ENCODE measurements at places on chromosomes 4 and X.

DNA sequence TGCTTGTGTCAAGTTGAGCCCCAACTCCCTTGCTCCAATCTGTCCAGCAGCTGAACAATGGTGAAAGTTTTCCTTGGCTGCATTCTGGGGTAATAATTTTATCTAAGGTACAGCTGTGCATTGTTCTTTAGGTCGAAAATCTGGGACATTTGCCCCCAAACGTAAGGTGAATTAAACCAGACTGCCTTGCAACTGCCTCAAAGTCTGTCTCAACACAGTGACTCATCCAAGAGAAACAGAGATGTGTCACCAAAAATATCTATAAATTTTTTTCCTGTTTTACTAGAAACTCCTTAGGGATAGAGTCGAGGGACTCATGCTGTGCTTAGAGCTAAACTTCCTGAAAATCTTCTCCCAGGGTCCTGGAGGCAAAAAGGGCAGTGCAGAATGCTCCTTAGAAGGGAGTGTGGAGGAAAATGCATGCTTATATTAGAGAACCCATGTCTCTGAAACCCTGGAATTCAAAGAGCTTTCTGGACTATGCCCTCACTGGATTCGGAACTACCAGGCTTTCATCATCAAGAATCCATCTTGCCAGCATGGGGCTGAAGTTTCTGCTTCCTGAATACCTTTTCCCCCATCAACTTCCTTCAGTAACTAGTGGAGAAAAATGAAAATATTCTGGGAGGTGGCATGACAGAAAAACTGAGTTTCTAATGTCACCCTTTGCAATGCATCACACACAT is 115.7 kb downstream of the PALLD start:
- no peak for DNase-seq

GRCh38 chr4:180947425-180947824 is 1295.8 kb upstream of the TENM3 start:
- DNase-seq: no peak

- DNase-seq: no peak
Observed at GRCh38 chr4:175339100-175339707, 421.0 kb downstream of the ADAM29 start.

DNA sequence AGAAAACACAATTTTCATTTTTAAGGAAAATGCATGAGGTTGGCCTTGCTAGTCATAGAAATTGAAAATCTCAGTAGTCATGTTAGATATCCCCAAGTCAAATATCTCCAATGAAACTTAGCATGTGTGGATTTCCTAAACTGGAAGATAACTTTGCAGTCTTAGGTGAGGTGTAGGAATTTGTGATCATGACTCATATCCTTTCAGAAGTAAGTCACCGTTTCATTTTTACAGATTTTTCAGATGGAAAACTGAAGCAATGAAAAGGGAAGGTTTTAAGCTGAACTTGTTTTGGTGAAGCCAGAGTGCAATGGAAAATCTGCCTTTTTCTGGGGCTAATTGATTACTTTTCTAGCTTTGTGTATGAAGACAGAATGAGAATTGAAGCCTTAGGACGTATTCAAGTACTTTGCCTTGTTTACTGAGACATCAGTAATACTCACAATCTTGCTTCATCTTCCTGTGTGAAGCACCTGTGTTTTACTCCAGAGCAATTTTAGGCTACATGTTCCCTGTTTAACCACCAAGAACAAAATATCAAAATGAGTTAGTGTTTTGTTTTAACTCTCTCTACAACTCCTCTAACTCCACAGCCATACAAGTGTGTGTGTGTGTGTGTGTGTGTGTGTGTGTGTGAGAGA is 1662.8 kb upstream of the ADGRL3 start:
- DNase-seq: no peak

DNA sequence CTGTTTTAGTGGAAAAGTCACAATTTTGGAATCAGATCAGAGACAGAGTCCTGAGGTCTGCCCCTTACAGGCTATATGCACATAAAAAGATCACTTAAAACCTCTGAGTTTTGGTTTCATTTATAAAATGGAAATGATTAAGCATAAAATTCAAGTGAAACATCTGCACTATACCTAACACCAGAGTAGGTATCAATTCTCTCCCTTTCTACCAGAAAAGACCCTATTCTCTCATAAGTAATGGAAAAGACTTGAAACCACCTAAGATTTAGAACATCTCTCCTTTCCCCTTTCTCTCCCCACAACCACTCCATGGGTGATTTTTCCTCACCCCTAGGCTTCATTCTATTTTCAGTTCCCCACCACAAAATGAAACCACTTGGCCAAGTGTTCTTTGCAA is 907 bp downstream of the LHFPL1 start:
- no peak for DNase-seq

GRCh38 chrX:31423609-31424189 is 351.9 kb upstream of the FTHL17 start:
- peak; percentile 32 for DNase-seq

DNA sequence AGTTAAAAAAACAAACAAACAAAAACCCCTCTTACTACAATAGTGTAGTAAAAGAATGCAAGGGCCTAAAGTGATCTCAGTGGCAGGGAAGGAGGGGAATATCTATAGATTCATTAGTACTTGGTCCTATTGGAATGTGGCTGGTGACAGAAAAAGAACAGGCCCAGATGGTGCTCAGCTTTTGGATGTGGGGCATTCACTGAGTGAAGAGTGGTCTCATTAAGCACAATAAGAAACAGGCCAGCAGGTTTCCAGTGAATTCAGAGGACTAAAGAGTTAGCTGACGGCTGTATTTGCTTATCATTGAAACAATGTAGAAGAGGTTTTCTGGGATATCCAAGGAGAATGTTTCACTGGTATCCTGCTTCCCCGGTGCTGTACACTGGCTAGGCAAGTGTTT is 243.8 kb upstream of the HHIP start:
- DNase-seq: no peak

DNA sequence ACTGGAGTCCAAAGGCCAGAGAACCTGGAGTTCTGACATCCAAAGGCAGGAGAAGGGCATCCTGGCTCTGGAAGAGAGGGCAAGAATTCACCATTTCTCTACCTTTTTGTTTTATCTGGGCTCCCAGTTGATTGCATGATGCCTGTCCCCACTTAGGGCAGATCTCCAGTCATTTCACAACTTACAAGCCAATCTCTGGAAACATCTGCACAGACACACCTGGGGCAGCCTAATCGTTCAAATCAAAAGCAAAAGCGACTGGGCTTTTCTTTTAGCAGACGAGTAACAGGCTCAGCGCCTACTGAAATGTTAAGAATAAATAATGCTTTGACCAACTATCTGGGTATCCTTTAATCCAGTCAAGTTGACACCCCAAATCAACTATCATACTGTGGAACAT is 136.0 kb upstream of the NPY2R start:
- no peak for DNase-seq

GRCh38 chr4:114040319-114041116 is 61.1 kb upstream of the ARSJ start:
- DNase-seq: no peak

DNA sequence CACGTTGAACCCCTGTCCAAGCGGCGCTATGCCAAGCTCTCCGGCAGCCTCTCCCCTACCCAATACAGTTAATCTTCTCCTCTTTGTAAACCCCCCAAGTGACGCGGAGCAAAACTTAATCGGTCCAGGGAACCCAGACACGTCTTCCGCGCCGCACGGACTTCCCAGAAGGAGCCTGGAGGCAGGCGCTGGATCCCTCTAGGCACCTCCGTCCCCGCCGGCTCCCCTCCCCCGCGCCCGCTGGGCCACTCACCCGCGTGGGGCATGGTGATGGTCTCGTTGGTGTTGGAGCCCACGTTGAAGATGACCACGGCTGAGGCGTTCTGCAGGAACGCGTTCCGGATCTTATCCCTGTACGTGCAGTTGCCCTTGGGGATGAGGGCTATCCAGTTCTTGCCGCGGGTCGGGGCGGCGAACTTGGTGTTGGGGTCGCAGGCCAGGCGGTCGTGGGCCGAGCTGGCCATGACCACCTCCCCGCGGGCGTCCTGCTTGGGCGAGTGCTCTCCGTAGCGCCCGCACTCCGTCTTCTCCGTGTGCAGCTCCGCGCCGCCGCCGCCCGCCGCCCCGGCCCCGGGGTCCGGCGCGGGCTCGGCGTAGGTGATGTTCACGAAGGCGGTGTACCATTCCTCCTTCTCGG is 1.1 kb downstream of the RNF150 start:
- DNase-seq: peak; percentile 33

- DNase-seq: no peak
Observed at GRCh38 chrX:67544281-67545035, 637 bp downstream of the AR start.

GRCh38 chr4:184477201-184477999 is 3.0 kb upstream of the IRF2 start:
- no peak for DNase-seq

- DNase-seq: no peak
Observed at GRCh38 chrX:41035582-41035981, 49.7 kb upstream of the USP9X start.

GRCh38 chr4:609400-610050 is 15.8 kb upstream of the PDE6B start:
- DNase-seq: no peak

DNA sequence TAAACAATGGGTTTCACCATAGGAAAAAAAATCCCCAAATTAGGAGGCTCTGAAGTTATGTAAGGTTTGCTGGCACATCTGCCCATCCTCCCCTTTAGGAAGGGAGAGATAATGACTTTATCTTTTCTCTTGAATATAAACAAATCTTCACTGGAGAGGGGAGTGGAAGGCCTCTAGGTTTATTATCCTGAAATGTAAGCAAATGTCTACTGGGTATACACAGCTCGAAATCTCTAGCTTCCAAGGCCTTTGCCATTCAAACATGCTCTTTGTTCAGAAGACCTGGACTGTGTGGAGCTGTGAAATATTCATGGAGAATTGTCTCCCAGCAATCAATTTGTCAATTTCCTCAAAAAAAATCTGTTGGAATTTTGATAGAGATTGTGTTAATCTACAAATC is 21.7 kb upstream of the MED14 start:
- no peak for DNase-seq

GRCh38 chrX:39895218-39896110 is 202.3 kb downstream of the BCOR start:
- no peak for DNase-seq

- no peak for DNase-seq
Observed at GRCh38 chr4:184167576-184167975, 50.1 kb downstream of the ENPP6 start.

- no peak for DNase-seq
Observed at GRCh38 chrX:96971812-96972211, 88.1 kb downstream of the RPA4 start.

DNA sequence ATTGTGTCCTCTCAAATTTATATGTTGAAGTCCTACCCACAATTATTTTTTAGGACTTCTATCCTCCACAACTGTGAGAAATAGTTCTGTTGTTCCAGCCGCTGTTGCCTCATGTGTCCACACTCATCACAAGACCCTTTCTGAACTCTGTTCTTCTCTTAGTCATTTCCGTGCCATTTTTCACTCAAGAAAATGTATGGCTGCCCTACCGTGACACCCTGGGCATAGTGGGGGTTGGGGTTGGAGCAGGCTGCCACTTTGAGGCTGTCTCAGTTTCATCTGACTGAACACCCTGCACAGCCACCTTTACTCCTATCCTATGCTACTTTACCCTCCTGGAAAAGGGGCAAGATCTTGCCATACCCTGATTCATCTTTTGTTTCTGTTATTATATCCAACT is 319.1 kb downstream of the TENM3 start:
- no peak for DNase-seq

DNA sequence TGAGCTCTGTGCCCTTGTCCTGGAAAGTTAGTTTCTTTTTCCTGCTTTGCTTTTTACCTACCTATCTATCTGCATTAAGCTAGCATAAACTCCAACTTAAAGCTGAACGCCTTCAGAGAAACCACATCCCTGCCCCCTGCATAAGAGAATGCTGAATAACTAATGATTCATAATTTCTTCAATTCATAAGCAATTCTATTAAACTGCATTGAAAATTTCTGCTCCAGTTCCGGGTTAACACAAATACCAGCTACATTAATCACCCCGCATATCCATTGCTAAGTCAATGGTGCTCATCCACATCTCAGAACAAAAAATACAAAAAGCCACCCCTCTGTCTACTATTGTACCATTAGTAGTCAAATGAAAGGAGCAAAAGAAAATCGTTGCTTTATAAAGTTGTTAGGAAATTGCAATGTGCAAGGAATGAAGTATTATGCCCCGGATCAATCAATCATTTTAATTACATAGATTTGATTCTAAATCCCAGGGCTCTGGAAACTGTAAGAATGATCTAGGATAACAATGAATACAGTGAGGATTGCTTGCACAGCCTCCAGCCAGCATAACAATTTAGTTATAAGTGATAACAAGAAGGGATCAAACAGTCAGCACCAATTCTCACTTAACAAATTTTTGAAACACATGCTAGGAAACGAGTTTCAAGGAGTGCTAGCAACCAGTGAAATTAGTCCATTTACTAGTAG is 106.8 kb downstream of the ELOVL6 start:
- DNase-seq: no peak

GRCh38 chrX:73398185-73398914 is 48.5 kb upstream of the CDX4 start:
- DNase-seq: no peak

DNA sequence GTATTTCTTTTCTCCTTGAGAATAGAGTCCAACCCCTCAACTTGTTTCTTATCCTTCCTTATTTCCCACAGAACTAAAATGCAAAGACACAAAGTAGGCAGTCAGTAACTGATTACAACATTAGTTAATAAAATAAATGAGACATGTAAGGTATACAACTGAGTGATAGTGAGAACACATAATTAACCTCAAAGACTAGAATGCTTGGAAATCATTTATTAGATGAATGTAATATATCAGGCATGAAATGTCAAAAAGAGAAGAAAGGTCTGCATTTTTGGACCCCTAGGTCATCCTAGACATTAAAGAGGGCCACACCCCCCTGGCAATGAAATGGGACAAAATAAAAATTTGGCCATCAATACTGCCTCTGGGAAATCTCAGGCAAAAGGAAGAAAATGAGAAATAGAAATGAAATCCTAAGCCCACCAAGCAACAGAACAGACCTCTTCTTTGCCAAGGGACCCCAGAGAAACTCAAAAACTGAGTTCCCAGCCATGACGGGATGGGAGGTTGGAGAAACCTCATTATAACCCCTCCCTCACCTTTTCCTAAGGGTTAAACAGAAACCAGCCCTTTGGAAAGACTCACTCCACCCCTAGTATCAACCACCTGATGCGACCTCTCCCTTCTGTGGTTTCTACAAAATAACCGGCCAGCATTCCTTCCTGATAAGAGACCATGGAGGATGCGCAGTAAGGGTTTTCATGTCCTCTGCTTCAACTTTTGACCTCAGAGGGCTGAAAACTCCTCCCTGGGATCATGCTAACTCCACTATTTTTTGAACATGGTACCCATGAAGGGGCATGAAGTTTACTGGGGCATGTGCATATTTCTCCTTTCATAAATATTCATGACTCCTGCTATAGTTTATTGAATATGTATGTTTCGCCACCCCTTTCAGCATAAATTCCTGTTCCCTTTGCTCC is 90.0 kb upstream of the EXOC1L start:
- no peak for DNase-seq

DNA sequence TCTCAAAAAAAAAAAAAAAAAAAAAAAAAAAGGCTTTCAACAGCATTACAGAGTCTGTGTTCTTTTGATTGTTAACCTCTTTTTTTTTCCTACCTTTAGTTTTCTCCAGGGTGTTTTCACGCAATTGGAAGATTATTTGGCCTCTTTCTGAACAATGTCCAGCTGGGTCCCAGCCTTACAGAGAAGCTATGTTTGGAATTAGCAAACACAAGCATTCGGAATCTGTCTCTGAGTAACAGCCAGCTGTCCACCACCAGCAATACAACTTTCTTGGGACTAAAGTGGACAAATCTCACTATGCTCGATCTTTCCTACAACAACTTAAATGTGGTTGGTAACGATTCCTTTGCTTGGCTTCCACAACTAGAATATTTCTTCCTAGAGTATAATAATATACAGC is 13.3 kb downstream of the TLR3 start:
- no peak for DNase-seq

- peak; percentile 44 for DNase-seq
Observed at GRCh38 chrX:147912093-147912801, 528 bp downstream of the FMR1 start.

All from liver (tissue), 10 donors.